ENCODE measurements at places on chromosomes 11 and 22.

GRCh38 chr11:103608566-103608965 lies 427.9 kb upstream of the DDI1 start:
- no peak for DNase-seq

GRCh38 chr22:29555065-29555644 lies 1.6 kb upstream of the THOC5 start:
- peak; percentile 68 for DNase-seq

DNA sequence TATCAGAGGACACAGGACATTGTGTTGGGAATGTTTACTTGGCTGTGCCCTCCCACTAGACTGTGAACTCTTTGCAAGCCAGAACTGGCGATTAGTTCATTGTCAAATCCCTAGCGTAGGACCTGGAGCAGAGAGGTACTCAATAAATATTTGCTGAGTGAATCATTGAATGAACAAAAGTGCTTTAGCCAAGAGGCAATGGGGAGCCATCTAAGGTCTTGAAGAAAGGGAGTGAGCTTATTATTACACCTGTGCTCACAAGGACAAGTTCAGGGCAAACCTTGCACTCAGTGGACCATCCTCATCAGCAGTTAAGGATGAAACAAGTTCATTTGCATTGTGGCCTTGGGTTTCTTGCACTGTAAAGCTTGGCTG lies 1.1 kb upstream of the RASSF10 start:
- no peak for DNase-seq

GRCh38 chr11:79971255-79971654 lies 530.4 kb upstream of the TENM4 start:
- DNase-seq = no peak

DNA sequence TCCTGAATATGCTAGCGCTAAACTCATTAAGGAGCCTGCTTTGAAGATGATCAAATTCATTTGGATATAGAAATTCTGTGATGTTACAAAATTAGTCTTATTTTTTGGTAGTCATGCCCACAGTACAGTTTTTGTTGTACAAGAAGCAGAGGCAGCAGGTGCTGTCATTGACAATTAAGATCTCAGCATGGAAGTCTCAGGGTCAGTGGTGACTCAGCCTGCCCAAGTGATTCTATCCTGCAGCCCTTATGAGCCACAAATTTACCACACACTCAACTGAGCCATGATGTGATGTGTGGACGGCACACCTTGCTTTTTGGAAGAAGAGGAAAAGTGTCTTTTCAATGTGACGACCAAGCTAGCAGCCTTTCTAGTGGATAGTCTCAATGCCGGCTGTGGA lies 153.6 kb upstream of the SORL1-AS1 start:
- no peak for DNase-seq

DNA sequence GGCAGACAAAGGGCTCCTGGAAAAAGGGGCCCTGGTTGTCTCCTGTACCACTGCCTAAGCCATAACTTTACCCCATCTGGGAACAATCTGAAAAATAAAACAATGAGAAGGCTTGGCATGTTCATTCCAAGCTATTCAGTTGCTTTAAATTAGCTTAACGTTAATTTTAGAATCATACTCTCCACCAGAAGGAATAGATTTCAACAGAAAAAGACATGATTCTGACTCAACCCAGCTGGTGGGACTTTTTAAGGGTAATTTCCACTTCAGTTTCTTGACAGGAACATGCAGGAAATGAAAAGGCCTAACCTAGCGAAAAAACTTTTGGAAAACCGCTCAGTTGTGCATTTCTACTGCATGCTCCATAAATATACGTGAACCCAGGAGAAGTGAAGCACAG lies 7.9 kb downstream of the SF3A1 start:
- no peak for DNase-seq

DNA sequence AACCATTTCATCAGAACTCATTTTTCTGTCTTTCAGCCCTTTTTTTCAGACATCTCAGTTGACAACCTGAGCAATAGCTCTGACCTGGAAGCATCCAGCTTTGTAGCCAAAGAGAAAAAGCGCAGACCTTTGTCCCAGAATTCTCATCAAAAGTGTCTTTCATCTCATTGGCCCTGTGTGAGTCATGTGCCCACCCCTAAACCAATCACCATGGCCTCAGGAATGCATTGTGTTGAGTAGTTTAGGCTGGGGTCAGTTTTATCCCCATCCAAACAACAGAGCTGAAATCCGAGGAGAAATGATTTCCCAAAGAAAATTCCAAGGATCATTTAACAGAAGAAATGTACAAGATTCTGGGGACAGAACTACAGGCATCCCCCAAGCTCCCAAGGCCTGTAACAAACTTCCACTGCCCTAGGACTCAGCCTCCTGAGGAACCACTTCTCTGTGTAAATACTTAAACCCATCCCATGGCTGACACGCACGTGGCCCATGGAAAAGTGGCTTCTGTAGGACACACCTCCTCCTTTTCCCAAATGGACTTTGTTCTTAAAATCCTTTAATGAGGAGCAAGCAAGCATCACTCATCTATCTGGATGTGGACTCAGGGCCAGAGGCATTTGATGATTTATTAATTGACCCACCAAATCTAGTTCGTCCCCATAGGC lies 429.0 kb downstream of the SOX6 start:
- no peak for DNase-seq

DNA sequence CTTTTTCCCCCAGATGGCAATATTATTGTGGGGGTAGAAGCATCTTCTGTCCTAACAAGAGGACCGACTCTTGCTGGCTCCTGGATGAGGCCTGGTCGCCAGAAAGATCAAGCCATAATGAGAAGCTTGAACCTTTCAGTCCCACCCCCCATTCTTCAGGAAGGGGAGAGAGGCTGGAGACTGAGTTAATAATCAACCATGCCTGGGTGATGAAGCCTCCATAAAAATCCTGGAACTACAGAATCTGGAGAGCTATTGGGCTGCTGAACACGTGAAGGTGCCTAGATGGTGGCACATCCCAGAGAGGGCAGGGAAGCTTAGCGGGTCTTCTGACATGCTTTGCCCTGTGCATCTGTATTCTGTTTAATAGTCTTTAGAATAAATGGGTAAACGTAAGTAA lies 16.3 kb downstream of the AP5B1 start:
- no peak for DNase-seq

Data from muscle of back (tissue), 13 donors.